ENCODE measurements at places on chromosomes 2 and 18. TPM values are rescaled to one million over a fixed set of nuclear protein-coding genes. Genes with fewer than 3 reads are reported as not detected.
A peak's percentile ranks its signal among the peaks of the same experiment; 100 is the strongest.

Gene IL37
- not detected for total RNA-seq

Gene CYP27A1
- total RNA-seq, result 106 TPM

Gene SLC23A3
- 0.38 TPM for total RNA-seq

Gene GPR35
- 27.1 TPM for total RNA-seq

Gene LRP2
- 0.15 TPM for total RNA-seq

Gene ITGB6
- not detected for total RNA-seq

Gene RGPD4
- not detected for total RNA-seq

Gene HOXD3
- 0.08 TPM for total RNA-seq

Gene HJURP
- 45.9 TPM for total RNA-seq

DNA sequence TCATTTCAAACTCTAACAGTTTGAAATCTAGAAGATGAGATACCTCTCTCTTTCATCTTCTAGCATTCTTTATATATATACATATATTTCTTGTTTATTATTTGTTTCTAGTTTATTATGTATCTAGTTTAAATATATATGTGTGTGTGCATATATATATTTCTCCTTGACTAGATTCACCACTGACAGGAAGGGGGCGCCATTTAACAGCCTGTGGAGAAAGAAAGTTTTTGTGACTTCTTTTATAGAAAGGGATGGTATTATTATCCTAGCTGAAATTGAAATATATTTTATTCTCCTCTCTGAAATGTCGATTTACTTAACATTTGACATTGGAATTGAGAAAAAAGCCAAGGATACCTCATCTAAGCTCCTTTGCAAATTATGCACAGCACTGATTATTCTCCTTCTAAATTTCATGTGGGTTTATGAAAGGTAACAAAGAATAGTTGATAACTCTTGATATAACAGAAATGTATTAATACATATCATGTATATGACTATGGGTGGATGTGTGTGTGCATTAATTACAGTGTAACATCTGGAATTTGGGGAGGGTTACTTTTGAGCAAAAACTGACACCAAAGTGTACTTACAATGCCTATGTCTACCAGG is 160.7 kb upstream of the NT5C1B start:
- DNase-seq, result peak; percentile 65

GRCh38 chr2:31232586-31232985 is 1.4 kb upstream of the EHD3 start:
- no peak for DNase-seq

DNA sequence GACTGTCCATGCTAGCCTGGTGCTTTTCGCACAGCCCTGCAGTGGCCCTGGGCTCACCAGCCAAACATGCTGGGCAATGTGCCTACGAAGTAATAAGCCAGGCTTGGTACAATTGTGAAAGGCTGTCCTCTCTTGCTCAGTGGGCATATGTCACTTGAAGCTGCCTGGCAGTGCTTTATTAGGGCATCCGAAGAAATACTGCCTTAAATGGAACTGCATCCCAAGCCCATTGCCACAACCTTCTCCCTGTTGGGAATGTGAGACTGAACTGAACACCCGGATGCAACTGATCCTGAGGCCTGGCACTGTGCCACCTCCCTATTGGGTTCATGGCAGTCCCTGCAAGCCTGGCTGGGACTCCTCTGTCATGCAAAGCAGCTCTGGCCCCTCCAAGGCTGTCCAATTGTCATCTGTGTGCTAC is 15.9 kb downstream of the CAPG start:
- DNase-seq, result no peak

DNA sequence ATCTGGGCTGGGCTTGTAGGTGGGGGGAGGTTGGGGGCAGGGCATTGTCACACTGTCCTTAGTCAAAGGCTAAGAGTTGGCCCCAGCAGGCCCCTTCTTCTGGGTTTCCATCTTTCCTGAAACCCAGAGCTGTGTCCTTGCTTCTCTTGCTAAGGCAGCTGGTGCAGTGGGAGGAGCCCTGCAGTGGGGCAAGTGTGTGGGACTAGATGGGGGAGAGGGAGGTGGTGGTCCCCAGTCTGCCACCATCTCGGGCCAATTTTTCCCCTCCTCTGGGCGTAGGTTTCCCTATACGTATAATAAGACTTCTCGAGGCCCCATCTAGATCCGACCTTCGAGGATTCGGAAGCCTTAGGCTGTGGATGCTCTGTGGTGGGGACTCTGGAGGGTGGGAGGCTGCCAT is 3.5 kb downstream of the KCNF1 start:
- no peak for DNase-seq

DNA sequence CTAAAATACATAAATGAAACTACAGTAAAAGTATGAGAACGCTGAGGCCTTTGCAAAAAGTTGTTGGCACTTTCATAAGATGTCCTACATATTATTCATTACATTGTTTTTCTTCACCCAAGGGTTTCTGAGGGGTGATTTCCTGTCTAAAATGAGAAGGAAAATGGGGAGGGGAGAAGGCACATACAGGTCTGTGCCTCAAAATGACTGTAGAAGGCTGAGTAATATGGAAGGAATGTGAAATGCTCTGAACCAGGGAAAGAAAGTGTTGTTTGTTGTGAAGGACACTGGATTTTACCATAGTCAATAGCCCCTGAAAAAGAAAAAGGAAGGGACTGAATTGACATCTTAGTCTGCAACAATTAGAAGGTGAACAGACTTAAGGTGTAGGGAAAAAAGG is 99.5 kb upstream of the RNF152 start:
- DNase-seq, result peak; percentile 13

- no peak for DNase-seq
Measured at GRCh38 chr2:232547991-232548390, 2.4 kb downstream of the TIGD1 start.

DNA sequence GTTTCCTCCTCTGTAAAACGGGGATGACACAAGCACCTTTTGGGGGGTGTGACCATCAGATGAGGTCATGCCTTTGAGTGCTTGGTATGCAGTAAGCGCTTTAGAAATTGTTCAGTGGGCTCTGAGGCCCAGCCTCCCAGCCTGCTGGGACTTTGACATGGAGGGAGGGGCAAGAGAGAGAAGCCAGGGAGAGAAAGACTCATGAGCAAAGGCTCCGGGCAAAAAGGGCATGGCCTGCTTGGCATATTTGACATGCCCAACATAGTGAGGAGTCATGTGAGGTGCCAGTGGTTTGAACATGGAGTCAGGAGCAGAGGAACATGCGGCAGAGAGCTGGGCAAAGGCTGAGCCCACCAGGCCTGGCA is 14.0 kb downstream of the TNS1 start:
- no peak for DNase-seq

DNA sequence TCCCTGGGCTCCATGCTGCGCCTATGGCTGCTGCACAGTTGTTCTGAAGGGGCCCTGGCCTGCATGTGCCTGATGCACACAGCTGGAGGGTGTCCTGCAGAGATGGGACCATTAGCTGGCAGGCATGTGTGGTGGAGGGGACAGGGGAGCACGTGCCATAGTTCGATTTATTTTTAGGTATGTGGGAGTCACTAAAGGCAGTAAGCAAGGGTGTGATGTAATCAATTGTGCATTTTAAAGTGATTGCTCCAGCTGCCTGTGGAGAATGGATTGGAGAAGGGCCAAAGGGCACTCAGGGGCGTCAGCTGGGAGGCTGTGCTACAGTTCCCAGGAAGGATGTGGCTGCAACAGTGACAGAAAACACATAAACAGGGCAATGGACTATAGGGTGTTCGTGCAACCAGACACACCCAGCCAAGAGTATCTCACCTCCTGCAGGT is 205.1 kb downstream of the ARL4C start:
- DNase-seq, result no peak

- no peak for DNase-seq
Measured at GRCh38 chr2:102575888-102576287, 43.5 kb upstream of the SLC9A2 start.

DNA sequence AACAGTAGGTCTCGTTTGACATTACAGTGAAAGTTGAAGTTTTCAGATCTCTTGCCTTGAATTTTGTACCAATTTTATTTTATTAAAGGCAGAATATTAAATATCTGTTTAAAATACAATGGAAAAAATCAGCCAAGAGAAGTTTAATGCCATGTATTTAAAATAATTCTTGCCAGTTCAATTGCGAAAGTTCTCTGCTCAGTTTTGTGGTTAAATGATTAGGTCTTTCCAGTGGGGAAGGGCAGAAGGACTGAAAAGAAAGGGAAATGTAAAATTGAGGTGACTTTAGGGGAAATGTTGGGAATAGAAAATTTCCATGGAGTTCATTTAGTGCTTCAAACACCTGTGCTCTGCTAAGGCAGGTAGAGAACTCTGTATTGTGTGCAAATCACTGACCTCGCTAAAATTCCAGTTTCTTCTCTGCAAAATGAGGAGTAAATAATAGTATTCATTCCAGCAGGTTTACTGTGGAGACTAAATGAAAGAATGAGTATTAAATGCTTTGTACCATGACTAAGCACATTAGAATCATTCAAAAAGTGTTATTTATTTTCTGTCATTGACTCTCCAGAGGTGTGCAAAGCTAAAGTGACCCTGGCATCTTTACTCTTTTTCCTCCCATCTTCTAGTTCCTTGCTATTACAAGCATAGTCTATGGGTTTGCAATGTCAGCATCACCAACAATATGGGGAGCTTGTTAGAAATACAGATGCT is 74.4 kb downstream of the KIAA1328 start:
- DNase-seq, result no peak

DNA sequence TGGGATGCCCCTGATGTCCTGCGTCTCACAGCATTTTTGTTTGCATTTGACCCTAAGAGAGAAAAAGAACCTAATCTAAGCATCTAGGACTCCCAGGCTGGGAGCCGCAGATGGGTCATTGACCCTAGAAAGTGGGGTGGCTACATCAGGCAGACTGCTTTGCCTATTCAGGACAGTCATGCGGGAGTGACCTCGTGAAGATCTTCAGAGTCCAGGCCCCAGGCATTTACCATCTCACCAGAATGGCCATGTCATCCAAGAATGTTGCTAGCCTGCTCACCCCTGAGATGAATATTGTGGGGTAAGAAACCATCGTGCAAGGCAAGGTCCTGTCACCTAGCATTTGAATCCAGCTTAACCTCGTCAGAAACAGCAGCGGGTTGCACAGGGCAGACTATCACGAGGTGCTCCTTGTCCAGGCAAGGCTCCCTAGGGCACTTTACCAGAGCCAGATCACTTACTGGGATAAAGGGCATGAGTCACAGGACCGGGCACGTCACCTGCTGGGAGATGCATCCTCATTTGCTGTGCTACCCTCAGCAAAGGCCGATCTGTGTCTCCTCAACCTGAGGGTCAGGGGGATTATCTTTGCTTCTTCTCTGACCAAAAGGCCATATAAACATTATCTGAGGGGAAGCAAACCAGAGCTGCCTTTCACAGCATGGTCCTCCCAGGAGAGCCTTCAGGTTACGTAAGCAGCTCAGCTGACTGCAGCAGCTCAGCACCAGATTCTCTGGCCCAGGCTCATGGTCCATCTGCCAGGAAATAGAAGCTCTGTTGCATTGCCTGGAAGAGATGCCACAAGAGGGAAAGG is 162.3 kb downstream of the ACKR3 start:
- no peak for DNase-seq

- DNase-seq, result peak; percentile 69
Measured at GRCh38 chr2:163665817-163666216, 70.0 kb downstream of the FIGN start.

DNA sequence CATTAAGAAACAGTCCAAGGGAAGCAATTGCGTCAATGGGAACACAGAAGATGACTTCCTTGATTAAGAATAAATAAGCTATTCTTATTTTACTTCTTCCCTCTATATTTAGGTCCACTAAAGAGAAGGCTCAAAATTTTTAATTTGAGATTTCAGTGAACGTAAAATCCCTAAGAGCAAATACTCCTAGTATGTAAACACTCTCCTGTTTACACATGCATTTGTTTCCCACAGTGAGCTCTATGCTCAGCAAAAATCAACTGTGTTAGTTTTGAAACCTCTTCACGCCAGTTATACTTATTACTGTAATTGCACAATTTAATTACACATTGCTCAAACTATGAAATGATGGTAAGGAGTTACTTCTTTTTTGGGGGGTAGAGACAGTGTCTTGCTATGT is 8.8 kb downstream of the SLC39A6 start:
- no peak for DNase-seq

- peak; percentile 57 for DNase-seq
Measured at GRCh38 chr2:134245340-134245984, 8.4 kb upstream of the MGAT5 start.

Data from HepG2 (cell line).